ENCODE measurements at places on chromosomes 1 and 21.

DNA sequence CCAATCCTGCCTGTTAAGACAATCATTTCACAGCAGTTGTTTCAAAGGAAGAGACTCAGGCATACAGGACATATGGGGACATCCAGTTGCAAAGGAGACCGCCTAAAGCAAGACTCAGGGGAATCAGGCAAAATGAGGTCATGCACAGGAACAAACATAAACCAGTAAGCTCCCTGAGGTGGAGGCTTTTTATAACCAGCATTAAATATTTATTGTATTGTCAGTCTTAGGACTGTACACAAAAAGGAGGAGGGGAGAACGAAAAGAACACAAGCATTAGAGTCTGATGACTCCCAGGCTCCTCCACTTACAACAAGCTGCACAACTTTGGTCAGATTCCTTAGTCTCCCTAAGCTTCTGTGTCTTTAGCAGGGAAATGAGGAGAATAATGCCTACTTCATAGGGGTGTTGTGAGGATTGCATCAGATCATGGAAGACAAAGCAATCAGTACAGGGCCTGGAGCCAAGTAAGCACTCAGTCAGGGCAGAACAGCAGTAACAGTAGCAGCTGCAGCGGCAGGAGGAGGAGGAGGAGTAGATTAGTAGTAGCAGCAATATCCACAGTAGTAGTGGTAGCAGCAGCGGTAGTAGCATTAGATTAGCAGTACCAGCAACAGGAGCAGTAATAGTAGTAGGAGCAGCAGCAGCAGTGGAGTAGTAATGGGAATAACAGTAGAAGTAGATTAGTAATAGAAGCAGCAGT lies 54.2 kb upstream of the SPATA6 start:
- no peak for DNase-seq

DNA sequence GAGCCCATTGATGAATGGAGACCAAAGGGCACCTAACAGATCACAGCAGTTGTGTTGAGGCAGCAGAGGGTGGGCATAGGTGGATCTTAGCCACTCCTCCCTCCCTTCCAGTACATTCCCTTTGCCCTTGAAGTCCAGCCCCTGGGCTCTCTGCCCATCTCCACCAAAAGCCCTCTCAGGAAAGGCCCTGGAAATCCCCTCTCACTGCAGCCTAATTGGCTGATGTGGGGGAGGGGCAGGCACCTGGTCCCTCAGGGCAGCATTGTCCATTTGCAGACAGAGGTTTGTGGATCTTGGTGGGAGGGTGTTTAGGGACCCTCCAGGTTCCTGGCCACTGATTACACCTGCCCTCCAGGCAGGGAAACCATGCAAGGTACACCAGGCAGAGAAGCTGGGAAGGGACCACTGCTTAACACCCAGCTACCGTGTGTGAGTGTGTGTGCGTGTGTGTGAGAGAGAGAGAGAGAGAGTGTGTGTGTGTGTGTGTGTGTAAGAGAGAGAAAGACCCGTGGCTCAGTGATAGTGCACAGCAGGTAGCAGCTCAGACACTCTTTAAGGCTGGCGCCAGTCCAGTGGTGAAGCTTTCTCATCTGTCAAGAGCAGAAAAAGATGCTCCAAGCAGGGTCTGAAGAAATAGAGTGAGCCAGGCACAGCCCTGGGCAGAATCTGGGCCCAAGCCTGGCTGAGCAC lies 71.1 kb downstream of the MATN1 start:
- no peak for DNase-seq

DNA sequence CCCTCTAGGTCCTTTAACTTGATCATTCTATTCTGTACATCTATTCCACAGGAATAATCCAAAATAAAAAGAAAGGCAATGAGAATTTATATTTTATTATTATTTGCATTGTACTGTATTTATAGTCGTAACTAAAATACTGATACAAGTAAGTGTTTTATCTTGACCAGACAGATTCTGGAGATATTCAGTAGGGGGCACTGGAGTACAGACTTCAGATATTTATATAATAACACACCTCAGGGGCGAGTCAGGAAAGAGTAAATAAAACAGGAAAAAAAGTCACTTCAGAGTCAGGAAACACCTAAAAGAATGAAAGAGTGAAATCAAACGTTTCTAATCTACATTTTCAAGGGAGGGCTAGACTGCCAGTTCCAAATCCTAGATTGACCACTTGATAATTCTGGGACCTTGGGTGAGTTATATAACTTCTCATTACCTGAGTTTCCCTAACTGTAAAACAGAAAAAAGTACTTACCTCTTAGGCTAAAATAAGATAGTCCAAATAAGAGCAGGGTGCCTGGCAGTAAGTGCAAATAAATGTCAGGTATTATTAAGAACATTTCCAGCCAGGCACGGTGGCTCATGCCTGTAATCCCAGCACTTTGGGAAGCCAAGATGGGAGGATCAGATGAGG lies 31.1 kb upstream of the MTF1 start:
- DNase-seq = no peak

- no peak for DNase-seq
Measured at GRCh38 chr1:49197081-49197480, 420.4 kb upstream of the BEND5 start.

GRCh38 chr1:52603630-52604029 lies 1.5 kb downstream of the GPX7 start:
- DNase-seq = no peak

DNA sequence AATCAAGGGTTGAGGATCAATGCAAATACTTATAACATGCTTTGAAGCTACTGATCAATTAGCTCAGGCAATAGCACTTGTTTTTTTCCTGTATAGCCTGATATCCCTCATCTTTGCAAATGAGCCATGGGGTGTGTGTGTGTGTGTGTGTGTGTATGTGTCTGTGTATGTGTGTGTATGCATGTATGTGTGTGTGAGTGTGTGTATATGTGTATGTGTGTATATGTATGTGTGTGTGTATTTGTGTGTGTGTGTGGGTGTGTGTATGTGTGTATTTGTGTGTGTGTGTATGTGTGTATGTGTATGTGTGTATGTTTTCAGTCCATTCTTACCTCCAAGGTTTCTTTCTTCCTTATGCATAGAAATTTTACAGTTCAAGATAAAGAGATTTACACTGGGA lies 78.4 kb upstream of the SSX2IP start:
- DNase-seq = no peak

DNA sequence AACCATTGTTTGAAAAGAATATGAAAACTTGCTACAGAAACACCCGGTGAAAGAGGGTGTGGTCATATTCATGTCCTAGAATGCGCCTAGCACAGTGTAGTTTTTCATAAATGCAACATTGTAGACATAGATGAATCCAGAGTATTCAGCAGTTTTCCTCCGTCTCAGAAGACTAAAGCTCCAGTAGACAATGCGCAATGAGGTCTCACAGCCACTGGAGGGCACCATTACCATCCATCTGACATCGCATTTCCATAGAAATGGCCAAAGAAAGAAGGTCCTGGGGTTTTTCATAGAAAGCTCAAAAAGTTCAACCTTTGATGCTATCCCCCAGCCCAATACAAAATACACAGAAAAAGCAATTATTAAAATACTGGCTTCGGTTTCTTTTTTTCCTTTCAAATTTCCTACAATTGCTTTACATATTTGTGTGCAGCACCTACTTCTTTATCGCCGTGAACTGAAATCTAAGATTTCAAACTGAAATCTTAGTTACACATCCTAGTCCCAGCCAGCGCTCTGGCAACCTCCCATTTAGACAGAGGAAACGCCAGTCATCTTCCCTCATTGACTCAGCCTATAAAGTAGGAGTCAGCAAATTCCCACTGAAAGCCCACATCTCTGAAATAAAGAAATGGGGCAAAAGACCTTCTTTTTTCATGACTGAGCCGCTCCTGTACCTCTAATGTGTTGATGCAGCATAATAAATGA lies 3.9 kb upstream of the CD58 start:
- no peak for DNase-seq

GRCh38 chr1:153774780-153775457 lies at the start of gene SLC27A3:
Gene SLC27A3, plus strand, starts transcription at chr1:153775407. Its CDS starts 91 bp downstream, at chr1:153775498.
- DNase-seq = no peak

GRCh38 chr1:55347041-55347440 lies 131.9 kb upstream of the USP24 start:
- no peak for DNase-seq
